ENCODE measurements at places on chromosomes 2 and 18.

DNA sequence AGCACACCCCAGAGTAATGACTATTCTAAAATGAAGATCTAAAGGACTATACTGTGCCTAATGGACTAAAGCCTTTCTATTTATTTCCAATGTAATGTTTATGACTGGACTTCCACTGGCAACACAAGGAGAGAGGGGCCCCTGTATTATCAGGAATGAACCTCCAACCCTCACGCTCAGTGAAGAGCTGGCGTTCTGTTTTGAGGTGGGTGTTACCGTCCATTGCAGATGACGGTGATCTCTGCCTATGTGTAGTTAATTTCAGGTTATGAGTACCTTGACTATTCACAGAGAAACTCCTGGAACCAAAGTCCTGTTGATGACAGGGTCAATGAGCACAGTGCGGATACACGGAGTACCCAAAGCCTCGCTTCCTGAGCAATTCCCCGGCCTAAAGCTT is 85.4 kb downstream of the MEP1B start:
- no peak for DNase-seq

- DNase-seq, result no peak
Observed at GRCh38 chr2:26614216-26615138, 26.7 kb downstream of the CIB4 start.

- no peak for DNase-seq
Observed at GRCh38 chr18:26503382-26503781, 45.0 kb downstream of the KCTD1 start.

GRCh38 chr2:186918495-186918894 is 69.5 kb upstream of the ZSWIM2 start:
- DNase-seq, result no peak

DNA sequence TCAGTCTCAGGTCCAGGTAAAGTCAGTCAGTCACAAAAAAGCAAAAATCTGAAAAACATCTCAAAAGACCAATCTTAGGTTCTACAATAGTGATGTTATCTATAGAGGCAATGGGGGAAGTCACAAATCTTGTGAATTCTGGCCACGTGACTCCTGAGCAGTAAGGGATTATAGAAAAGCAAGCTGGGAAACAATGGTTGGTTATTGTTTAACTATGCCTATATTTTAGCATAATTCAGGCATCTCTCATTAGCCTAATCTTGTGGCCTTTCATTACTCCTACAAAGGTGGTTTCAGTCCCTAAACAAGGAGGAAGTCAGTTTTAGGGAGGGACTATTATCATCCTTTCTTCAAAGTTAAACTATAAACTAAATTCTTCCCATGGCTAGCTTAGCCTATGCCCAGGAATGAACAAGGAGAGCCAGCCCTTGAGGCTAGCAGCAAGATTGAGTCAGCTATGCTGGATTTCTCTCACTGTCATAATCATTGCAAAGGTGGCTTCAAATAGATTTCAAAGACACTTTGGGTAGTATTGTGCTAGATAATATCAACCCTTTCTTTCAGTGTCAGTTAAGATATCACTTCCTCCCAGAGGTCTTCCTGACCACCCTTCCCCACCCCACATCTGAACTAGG is 56.4 kb upstream of the ITGA6 start:
- DNase-seq, result no peak

DNA sequence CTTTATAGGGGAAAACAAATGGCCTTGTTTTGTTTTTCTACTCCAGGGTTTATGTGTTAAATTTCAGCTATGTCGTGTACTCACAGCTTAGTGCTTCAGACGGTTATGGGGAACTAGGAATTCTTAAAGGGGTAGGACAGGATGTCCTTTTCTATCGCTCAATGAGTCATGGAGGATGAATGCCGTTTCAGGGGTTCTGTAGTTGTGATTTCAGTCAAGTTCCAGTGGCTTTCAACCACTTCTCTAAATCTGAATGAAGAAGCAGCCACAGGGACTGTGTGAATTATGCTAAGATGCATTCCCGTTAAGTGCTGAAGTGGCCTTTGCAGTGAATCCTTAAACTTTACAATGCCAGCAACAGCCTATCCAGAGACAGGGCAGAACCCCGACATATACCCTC is 1231.7 kb upstream of the ZEB2 start:
- DNase-seq, result no peak

- DNase-seq, result no peak
Observed at GRCh38 chr2:56952871-56953270, 769.1 kb downstream of the CCDC85A start.

- no peak for DNase-seq
Observed at GRCh38 chr2:173395567-173396351, 41.1 kb downstream of the CDCA7 start.

DNA sequence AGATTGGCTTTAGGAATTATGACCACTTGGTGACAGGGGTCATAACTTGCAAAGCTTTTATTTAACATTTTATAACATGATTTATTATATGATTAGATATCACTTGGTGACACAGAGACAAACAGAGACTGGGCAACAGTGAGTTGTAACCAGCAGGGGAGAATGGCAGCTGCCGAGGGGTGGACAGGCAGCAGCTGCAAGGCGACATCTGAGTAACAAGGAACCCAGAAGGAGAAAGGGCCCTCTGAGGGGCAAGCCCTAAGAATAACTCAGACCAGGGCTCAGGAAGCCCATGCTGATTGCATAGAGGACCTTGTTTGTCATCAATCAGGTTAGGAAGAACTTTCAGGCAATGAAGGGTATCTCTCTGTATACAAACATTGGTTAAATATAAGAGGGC is 339.9 kb upstream of the SOX11 start:
- no peak for DNase-seq

DNA sequence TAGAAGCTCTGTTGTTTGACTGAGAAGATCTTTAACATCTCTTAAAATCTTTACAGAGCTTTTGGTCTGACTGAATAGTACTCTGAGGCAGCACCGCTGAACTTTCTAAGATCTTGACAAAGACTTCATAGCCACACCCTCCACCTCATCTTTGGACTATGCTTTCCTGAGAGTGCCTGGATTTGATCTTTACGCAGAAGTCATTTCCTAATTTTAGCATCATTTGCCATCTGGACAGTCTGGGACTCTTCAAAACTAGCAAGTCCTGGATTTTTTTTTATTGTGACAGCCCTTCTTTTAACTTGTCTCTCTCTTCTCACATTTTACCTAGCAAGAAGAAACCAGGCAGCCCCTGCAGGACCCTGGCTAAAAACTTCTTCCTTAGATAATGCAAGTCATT is 188.8 kb downstream of the CTIF start:
- DNase-seq, result no peak

GRCh38 chr18:2896990-2897389 is 50.2 kb downstream of the EMILIN2 start:
- no peak for DNase-seq

GRCh38 chr2:226656367-226656766 is 143.3 kb downstream of the IRS1 start:
- DNase-seq, result no peak

GRCh38 chr2:72988041-72988440 is 70.7 kb downstream of the EMX1 start:
- DNase-seq, result no peak
